ENCODE measurements at places on chromosomes 6 and 20. TPM values are rescaled to one million over a fixed set of nuclear protein-coding genes. Genes with fewer than 3 reads are reported as not detected.

The ETV7 gene
- total RNA-seq: 0.29 TPM

The SPAG4 gene
- total RNA-seq: 2.9 TPM

The LMBRD1 gene
- total RNA-seq: 73.5 TPM

The SASH1 gene
- 69.7 TPM for total RNA-seq

The SH3BGRL2 gene
- 25.2 TPM for total RNA-seq

The DHX16 gene
- total RNA-seq: 27.5 TPM

The ROMO1 gene
- total RNA-seq: 237 TPM

The MEA1 gene
- 51.4 TPM for total RNA-seq
